ENCODE measurements at places on chromosomes 11 and 22.

- DNase-seq = no peak
Observed at GRCh38 chr11:6653097-6653496, 2.5 kb downstream of the DCHS1 start.

- no peak for DNase-seq
Observed at GRCh38 chr11:86511086-86511551, 136.4 kb downstream of the CCDC81 start.

- no peak for DNase-seq
Observed at GRCh38 chr22:38204784-38205183, 3.0 kb downstream of the MAFF start.

GRCh38 chr11:125591649-125592304 lies 875 bp upstream of the STT3A start:
- peak; percentile 10 for DNase-seq

- no peak for DNase-seq
Observed at GRCh38 chr11:16184588-16184987, 171.8 kb downstream of the SOX6 start.

- DNase-seq = no peak
Observed at GRCh38 chr11:65871811-65872548, 620 bp downstream of the EFEMP2 start.

- no peak for DNase-seq
Observed at GRCh38 chr11:7518811-7519562, 5.2 kb downstream of the PPFIBP2 start.

GRCh38 chr11:124837491-124837856 lies 27.8 kb upstream of the ROBO3 start:
- no peak for DNase-seq

DNA sequence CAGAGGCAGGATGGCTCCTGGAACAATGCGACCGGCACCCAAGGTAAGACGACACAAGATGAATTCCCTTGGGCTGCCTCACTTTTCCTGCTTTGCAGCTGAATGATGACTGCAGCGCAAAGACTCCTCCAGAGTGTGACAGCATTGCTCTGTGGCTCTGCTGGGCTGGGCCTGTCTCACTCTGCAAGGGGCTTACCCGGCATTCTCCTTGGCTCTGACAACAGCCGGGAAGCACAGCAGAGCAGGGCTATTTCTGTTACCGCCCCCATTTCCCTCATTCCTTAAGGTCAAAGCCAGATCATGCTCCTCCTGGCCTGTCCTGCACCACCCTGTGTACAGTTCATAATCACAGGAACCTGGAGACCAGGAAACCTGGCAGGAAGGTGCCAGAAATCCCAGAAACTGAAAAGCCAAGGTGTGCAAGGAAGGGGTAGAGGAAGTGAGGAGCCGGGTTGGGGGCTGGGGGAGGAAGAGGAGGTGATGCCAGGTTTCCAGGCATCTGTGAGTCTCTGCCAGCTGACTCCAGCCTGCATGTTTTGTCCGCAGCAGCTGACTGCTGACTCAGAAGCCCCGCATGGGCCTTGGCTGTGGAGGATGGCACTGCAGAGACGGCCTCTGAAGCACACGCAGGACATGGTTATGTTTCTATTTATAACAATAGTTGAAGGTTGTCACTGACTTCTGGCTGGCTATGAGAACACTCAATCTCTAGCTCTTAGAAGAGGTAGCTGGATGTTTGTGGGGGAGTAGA lies 113.6 kb downstream of the MICAL3 start:
- no peak for DNase-seq

DNA sequence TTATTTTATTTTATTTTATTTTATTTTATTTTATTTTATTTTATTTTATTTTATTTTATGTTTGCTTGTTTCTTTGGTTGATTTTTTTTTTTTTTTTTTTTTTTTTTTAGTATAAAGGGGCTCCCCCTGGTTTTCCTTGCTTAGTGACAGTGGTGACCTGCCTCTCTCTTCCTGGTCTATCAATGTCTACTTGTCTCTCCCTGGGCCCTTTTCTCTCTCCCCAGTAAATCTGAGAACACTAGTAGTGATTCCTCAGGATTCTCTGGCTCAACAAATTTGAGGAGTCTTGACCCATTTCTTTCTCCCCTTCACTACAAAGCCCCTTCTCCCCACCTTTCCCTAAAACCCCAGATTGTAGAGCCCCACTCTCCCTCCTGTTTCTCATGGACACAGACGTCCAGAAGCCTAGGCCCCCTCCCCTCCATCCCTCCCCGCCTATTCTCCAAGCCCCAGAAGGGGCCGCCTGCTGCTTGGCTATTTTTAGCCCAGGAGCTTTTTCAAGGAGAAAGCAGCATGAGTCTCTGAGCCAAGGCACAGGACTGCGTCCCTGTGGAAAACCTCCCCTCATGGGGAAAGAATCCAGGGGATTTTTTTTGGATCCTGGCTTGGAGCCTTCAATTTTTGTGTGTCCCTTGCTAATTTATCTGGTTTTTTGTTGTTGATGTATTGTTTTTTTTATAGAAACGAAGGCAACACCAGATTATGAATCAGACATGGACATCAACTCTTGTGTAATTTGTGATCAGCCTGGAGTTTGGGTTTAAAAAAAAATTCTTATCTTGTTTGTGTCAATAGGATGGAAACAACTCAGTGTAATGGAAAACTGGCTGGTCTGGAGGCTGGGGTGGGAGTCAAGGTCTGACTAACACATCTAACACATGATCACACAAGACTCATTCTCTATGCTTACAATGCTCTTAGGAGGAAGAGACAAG lies 17.5 kb upstream of the ACCSL start:
- DNase-seq = no peak

GRCh38 chr11:44518968-44519550 lies 46.4 kb upstream of the CD82 start:
- DNase-seq = no peak

DNA sequence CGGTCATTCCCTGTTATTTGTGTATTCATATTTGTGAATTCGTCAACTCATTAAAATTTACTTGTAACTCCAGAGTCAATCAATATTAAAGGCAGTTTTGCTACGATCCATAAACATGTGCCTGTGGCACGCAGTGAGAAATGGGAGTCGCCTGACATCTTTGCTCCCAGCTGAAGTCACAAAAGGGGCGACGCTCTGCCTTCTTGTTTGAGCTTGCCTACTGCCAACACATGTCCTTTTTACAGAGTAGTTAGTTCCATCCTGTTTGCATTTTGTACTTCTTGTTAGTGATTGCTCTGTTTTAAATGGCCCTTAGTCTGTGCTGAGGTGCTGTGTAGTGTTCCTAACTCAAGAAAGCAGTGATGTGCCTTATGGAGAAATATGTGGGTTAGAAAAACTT lies 305.3 kb downstream of the ETS1 start:
- no peak for DNase-seq

DNA sequence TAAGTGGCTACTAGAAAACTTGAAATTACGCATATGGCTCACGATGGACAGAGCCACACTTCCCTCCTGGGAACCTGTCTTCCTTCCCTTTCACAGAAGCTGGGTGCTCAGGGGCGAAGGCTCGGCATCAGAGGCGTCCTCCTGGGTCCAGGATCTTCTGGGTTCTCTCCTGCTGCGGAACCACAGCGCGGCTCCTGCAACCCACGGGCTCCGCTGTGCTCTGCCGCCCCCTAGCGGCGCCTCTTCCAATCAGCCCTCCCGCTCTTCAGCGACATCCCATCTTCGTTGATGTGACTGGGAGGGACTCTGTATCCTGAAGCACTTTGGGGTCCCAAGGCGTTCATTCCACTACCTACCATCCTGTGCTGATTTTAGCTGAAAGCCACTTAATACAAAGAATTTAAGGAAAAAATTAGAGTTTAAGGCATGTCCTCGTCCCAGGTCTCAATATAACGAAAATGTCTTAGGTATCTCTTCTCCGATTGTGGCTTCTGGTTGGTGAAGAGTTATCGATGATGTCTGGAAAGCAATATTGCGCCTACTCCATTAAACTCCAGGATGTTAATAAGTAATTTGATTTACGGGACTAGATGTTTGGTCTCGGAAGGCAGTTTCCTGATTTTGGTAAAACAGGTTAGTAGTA lies 14.8 kb upstream of the RPS3 start:
- DNase-seq = peak; percentile 72

DNA sequence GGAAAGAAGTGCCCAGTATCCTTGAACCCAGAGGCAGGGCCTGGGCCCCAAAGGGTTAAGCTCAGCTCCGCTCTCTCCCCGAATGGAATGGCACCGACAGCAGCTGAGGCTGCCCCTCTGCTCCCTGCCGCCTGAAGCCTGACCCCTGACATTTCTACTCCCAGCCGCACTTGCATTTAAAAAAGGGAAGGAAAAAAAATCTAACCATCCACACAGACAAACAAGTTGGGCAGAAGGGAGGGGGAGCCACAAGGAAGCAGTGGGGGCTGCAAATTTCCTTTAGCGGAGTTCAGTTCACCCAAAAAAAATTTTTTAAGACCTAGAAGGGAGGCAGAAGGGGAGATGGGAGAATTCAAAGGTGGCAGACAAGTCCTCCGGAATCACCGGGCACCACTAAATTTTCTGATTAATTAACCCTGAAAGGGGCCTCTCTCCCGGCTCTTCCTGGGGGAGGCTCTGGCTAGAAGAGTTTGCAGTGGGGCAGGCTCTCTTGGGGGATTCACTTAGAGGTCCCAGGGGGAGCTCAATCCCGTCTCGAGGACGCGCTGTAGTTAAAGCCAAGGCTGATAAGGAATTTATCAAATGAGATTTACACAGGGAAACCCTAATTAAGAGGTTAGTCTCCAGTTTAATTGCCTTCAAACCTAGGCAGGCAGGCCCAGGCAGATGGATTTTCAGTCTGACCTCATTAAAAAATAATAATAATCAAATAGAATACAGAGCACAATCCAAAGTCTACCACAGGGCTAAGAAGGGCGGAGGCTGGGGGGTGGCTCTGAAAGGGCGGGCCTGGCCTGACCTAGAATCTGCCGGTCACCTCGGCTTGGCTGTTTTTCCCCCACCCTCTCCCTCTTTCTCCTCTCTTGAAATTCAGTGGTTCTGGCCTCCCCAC lies 25.6 kb downstream of the MN1 start:
- no peak for DNase-seq

DNA sequence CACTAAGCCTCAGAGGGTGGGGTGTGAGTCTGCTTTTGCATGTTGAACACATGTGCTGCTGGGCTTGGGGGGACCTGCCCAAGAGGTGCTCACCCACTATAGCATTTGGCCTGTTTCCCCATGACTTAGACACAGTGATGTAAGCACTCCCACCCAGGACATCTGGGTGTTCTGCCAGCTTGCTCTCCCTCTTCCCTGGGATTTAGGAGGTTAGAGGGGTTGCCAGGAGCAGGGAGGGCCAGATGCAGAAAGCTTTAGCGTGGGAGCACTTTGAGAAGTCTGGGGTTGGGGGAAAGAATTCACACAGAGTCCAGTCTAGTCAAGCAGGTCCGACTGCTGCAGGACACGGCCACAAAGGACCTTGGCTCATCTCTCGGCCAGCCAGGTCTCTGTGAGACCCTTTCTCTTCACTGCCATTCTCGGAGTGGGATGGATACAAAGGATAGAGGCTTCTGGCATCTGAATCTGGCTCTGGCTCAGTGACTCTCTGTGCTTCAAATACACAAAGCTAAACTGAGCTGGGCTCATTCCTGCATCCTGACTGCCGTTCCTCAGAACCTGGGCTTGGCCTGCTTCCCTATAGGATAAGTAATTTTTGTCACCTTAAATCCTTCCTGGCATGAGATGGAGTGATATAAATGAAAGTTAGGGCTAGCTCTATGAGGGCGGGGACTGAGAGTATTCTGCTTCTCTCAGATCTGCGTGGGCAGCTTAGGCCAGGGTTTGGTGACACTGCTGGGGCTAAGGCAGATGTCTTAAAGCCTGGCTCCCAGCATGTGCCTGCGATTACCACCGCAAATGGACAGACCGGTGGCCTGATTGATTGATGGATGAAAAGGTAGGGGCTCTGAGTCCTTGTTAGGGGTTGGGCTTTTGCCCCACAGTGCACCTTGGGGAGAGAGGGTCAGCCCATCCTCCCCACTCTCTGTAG lies 14.5 kb downstream of the USP2 start:
- DNase-seq = no peak

- no peak for DNase-seq
Observed at GRCh38 chr22:43723816-43724215, 88.3 kb downstream of the EFCAB6 start.

GRCh38 chr11:72209101-72209500 lies 7.5 kb upstream of the FOLR2 start:
- DNase-seq = no peak

- DNase-seq = no peak
Observed at GRCh38 chr11:13120691-13121090, 111.6 kb downstream of the RASSF10 start.
